ENCODE measurements at places on chromosomes 12 and 14. TPM values are rescaled to one million over a fixed set of nuclear protein-coding genes. Genes with fewer than 3 reads are reported as not detected.
A peak's percentile ranks its signal among the peaks of the same experiment; 100 is the strongest.

The JPH4 gene
- polyA plus RNA-seq, result 0.03 TPM

The KRAS gene
- 26.1 TPM for polyA plus RNA-seq

The FBLN5 gene
- 0.27 TPM for polyA plus RNA-seq

The CEBPE gene
- not detected for polyA plus RNA-seq

The PIWIL1 gene
- 0.13 TPM for polyA plus RNA-seq

The CAPZA3 gene
- polyA plus RNA-seq, result not detected

The COL2A1 gene
- not detected for polyA plus RNA-seq

The ITGB7 gene
- polyA plus RNA-seq, result 2.4 TPM

DNA sequence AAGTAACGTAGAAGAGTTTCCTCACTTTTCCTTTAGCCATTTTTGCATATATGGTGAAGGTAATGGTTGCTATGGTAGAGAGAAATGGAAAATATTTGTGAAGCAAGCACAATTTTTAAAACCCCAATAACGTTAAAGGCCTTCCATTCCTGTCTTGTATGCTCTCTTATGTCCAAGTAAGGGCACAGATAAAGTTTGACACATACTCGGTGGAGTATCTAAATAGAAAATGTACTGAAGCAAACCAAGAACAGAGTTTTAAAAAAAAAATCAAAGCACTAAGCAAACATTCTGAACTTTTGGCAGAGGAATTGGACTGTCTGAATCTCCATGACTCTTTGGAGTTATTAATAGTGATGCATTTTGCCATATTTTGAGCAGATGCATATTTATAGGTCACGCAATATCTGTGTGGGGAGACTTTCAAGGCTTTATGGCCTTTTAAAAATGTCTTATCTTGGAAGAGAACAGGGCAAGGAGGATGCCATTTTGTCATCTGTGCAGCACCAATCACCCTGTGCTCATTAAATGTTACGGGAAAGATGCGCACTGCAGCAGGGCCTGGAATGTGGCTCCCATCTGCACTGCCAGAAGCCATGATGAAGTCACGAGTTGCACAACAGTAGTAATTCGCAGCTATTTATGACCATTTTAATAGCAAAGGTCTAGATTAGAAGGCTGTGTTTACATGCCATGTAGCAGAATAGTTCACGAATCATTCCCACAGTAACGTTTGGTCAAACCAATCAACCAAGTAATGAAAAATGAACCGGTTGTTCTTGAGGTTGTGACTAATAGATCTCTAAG, 23.3 kb upstream of the AMIGO2 start:
- DNase-seq, result no peak

DNA sequence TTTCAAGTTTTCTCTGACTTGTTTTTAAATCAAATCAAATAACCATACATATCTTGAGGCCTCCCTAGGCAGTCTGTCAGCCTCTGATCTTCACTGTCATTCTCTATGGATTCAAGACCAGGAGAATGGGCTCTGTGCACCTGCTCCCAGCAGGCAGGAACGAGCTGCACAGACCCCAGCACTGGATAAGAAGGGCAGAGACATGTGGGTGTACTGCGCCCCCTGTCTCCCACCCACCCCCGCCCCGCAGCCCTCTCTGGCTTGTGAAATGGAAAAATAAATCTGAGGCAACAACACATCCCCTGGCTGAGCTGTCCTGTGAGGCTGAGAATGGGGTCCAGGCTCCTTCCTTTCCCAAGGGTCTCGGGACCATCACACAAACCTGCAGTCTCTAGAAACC, 26.3 kb downstream of the CLMN start:
- DNase-seq, result no peak

DNA sequence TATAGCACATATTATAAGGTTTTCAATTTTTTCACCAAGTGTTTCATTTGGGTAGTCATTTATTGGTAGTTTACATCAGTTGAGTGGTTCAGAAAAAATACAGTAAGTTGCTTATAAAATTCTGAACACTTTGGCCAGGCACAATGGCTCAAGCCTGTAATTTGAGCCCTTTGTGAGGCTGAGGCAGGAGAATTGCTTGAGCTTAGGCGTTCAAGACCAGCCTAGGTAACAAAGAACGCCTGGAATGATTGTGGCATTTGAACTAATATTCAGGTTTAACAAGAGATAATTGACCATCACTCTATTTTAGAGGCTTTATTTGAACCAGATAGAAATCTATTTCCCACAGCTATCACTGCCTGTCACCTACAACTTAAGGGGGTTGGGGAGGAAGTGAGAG, 22.7 kb downstream of the HIF1A start:
- DNase-seq, result no peak

GRCh38 chr12:94769047-94769420, 118.7 kb upstream of the TMCC3 start:
- no peak for DNase-seq

DNA sequence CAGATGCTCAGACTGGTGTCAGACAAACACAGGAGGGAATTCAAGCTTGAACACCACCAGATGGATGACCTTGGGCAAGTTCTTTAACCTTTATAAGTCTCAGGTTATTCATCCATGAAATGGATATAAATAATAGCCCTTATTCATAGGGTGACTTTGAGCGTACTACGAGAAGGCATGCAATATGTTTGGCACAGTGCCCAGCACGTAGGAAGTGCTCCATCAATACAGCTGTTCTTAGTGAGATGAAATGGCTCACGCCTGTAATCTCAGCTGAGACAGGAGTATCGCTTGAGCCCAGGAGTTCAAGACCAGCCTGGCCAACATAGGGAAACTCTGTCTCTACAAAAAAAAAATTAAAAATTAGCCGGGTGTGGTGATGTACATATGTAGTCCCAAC, 84.8 kb upstream of the FICD start:
- no peak for DNase-seq

GRCh38 chr12:26576266-26576665, 256.7 kb downstream of the ITPR2 start:
- DNase-seq, result no peak

GRCh38 chr12:40502322-40502721, 189.9 kb upstream of the CNTN1 start:
- no peak for DNase-seq

DNA sequence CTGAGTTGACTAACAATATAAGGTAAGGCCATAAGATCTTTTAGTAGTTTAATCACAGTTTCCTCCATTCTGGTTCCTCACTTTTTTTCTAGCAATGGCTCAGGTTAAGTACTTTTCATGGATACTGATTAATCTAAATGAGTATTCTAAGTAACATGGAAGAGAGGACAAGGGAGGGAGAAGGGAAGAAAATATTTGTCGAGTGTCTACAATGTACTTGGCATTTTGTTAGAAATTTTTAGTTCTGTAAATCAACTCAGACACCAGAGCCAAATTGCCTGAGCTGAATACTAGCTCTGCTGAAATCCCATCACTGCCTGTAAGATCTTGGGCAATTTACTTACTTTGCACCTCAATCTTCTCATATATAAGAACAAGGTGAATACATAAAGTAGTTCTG, 20.2 kb downstream of the RERG start:
- DNase-seq, result no peak

GRCh38 chr12:4191642-4192041, 81.9 kb upstream of the CCND2 start:
- no peak for DNase-seq

DNA sequence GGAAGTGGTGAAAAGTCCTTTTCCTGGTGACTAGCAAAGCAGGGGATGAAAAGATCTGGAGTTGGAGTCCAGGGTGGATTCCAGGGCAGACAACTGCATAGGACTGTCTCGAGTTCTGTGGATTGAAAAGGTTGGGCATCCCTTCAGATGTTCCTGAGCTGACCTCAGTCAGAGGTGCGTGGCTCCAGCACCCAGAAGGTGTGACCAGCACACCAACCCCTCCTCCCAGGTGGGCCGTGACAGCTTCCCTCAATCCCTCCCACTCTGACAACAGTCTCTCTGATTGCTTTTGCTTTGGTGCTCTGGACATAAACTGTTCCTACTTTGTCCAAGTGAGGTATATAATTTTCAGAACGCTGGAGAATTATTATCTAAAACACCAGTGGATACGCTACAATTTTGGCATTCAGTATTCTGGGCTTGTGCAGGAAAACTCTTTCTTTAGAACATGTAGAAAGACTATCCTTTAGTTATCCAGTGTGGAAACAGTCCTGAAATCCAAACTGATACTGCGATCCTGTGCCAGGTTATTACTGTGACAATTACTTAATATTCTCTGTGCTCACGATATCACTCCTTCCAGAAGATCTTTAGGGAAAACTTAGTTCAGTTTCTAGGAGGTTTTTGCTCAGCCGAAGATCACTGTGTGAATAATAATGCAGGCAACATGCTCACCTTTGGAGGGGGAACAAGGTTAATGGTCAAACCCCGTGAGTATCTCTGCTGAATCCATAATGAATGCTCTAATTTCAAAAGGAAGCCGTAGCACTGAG, 87.9 kb downstream of the DAD1 start:
- no peak for DNase-seq

- peak; percentile 40 for DNase-seq
These were observed 2.8 kb upstream of the PIWIL1 start for GRCh38 chr12:130334937-130335336.

GRCh38 chr14:50272498-50272897, 39.5 kb downstream of the L2HGDH start:
- peak; percentile 9 for DNase-seq

DNA sequence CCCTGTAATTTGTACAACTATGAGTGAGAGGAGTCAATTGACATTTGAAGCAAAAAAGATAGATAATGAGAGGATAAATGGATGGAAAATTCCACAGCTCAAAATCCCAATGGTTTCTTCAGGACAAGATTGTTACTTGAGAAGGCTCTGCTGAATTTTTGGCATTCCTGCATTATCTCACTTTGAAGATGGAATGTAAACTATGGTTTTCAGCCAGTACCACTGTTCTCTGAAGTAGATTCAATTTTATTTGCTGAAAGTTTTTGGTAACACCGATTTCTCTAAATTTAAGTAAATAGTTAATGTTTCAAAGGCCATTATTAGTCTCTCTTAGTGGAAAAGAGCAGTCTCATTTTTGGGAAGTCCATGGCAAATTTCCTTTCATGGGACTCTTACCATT, 121.9 kb upstream of the SLC38A2 start:
- no peak for DNase-seq

- DNase-seq, result no peak
These were observed 107.9 kb downstream of the PPM1H start for GRCh38 chr12:62827042-62827441.

DNA sequence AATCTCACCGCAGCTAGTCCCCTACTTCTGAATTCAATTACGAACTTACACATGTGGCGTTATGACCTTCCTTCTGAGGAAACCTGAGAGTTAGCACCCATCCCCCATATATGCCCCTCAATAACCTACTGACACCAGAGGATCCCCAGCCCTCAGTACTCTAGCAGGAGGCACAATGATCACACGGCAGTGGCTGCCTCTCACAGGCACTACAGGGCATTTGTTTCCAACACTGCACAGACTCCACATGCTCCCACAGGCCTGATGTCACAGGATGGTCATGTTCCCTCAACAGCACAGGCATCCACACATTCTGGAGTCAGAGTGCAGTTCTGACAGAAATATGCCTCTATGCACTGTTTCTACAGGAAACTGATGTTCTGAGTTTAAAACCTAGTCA, 17.4 kb downstream of the PPP1CC start:
- no peak for DNase-seq

DNA sequence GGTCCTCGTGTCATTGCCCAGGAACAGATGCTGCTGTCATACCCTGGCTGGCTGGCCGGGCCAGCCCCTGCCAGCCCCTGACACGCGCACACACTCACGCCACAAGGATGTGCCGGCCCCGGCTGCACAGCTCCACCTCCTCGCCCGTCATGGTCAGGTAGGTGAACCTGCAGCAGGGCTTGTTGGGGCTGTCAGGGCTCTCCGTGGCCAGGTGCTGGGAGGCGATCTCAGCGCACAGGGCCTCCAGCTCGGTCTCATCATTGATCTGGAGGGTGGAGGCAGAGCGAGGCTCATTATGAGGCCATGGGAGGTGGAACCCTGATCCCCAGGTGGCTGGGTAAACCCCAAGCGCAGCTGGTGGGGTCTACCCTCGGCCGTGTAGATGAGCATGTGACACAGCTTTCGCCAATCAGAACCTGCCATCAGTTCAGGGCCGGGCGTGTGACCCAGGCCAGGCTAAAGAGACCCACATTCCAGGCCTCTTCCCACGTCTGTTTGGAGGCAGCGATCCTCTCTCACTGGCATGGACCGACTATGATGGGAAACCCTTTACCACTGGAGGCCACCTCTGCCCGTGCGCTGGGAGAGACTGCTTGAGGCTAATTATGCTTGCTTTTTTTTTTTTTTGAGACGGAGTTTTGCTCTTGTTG, 38.8 kb downstream of the TRAFD1 start:
- no peak for DNase-seq

GRCh38 chr12:96371138-96371789, 29.0 kb downstream of the CDK17 start:
- DNase-seq, result no peak

DNA sequence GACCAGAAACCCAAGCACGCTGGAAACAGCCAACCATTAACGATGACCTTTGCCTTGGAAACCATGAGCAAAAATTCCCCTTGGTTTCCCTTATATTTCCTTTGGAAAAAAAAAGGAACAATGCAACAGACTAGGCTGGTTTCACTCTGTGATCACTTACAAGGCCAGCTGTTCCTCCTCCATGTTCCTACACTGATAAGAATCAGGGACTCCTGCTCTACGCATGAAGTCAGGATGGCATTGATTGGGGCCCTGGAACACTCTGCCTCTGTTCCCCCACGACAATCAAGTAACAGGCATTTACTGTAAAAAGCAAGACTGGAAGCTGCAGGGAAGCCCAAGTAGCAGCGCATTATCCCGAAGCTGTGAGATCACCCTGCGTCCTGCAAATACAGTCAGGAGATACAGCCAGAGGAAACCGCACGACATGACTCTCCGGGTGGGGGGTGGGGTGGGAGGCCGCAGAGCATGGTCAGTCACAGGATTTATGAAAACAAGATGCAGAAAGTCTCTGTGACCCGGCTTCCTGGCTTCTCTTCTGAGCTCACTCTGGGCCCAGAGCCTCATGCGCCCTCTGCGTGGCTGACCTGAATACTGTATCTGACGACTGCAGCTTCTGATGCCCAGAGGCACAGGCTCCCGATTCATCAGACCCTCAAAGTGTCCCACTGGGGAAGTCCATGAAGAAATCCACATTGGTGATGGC, 31.1 kb downstream of the SSH1 start:
- DNase-seq, result no peak

DNA sequence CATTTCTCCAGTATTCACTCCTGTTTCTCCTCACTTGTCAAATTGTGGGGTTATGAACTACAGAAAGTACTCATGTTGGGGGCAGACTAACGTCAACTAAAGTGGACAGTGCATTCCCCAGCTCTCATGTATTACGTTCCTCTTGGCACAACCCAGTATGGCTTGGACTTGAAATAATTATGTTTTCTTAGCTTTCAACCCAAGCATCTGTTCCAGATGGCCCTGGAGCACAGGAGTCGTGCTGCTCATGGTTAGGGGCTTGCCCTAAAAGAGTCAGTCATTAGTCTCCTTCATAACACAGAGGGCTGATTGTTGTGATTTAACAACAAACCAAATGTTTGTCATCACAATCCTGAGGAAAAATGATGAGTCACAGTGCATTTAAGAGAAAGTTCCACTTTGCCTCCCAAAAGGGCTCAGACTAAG, 154.4 kb downstream of the RPAP3 start:
- DNase-seq, result no peak

Data from keratinocyte (primary cell).